AG04450 (cell line): ENCODE measurements at places on chromosomes 6 and 20.
A peak's percentile ranks its signal among the peaks of the same experiment; 100 is the strongest.

DNA sequence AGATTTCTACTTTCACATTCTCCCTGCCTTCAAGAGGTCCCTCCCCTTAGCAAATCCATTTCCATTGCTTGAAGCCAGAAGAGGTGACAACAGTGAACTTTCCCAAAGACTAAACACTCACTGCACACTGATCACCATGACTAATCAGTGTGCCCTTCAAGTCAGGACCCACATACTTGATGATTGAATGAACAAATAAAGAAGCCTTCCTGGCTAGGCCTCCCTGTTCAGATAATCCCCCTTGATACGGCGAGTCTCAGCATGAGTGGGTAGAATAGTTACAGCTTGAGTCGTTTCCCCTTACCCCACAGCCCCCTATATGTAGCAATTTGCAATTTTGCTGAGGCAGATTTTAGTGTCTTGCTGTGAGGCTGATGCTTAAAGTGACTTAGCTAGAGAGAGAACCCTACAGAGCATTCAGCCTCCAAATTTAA is 102.2 kb downstream of the UNC5CL start:
- DNase-seq = peak; percentile 60

DNA sequence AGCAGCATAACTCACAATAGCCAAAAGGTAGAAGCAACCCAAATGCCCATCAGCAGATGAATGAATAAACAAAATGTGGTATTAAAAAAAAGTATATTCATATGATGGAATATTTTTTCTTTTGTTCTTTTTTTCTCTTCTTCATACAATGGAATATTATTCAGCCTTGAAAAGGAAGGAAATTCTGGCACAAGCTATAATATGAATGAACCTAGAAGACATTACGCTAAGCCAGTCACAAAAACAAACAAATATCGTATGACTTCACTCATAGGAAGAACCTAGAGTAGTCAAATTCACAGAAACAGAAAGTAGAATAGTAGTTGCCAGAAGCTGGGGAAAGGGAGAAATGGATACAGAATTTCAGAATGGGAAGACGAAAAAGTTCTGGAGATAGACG is 63.7 kb downstream of the RBL1 start:
- no peak for DNase-seq

- DNase-seq = no peak
Measured at GRCh38 chr20:9068841-9069663, at the start of gene PLCB4. PLCB4 (plus strand) TSS chr20:9069087; CDS start chr20:9307815, 238,728 bp downstream.

GRCh38 chr6:132569170-132569569 is 952 bp upstream of the TAAR6 start:
- no peak for DNase-seq

DNA sequence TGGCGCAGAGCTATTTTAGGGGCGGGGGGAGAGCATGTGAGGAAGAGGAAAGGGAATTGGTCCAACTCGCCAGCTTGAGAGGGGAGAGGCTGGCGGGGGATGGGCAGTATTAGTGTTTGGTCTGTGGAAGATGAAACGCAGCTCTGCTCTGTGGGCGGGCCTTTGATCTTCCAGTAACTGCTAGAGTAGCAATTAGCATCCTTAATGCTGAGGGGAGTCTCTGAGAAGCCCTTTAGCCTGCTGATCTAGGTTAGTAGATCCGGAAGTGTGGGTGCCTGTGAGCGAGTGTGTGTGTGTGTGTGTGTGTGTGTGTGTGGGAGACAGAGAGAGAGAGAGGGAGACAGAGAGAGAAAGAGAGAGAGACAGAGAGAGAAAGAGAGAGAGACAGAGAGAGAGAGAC is 117.2 kb upstream of the BACH2 start:
- no peak for DNase-seq

DNA sequence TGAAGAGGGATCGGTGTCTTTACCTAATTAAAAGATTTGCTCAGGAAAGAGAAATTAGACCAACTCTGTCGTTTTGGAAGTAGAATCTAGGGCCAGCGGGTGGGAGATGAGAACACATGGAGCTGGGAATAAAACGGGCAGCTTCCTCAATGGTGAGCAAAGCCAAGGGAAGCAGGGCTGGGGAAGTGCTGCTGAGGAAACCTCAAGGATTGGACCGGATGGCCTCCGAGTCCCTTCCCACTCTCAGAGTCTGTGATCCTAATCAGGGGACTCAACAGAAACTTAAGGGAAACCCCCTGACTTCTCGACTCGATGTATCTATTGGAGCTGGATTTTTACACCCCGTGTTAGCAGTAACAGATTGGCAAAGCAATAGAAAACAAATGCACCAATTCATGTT is 10.8 kb downstream of the GCNT2 start:
- no peak for DNase-seq

GRCh38 chr20:40765814-40766480 is 76.9 kb upstream of the MAFB start:
- DNase-seq = no peak

GRCh38 chr6:98832284-98833056 is 1.9 kb upstream of the POU3F2 start:
- DNase-seq = peak; percentile 24

- no peak for DNase-seq
Measured at GRCh38 chr6:19994909-19995308, 157.7 kb downstream of the ID4 start.

DNA sequence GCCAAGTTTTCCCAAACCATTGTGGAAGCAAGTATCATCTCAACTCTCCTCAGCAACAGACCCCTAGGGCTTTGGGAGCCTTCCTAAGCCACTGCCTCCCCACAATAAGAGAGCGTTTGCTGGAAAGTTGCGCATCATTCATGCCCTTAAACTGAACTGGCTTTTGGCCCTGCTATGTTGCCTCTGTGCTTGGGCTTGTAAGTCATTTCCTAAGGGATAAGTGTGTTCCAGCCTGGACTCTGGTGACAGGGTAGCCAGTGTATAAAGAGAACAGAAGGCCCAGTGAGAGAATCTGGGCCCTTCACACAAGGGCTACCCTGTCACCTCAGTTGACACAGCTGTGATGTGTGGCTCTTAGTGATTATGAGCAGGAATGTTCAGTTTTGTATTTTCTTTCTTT is 77.8 kb downstream of the COL9A1 start:
- DNase-seq = no peak

DNA sequence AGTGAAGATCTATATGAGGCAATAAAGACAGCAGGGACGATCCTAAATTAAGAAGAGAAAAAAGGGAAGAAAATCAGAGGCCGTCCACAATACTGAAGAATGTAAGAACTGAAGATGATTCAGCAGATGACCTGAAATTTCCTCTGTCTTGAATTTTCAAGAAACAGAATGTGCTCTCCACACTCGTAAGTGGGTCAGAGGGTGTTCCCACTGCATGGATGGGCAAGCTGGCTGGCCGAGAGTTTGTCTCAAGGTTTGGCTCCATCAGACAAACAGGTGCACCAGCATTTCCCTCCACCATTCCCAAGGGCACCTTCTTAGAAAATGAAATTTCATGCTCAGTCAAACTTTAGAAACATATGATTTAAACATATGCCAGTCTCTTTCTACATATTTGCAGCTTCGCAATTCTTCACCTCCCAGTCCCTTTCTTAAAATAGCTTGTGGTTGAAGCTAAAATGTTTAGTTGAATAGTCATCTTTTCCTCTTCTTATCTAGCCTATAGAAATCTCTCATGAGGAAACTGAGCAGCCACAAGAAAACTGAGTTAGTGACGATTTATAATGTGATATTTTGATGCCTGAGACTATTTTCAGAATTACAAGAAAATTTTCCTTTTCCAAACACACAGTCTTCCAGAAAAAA is 576.4 kb downstream of the PRKN start:
- no peak for DNase-seq

DNA sequence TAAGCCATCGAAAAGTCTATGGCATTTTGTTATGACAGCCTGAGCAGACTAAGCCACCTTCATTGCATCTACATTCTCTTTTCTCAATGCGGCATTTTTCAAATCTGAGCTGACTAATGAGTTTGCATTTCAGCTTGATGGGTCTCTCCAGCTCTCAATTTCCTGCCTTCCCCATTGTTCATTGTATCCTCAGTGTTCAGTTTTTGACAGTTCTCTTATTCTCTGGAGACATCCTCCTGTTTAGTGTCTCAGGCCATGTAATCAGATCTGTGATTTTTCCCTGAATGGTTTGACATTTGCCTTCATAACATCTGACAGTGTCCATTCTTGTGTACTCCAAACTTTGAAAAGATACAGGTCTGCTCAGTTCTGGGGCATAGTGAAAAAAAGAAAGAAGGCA is 27.9 kb upstream of the MCM3 start:
- DNase-seq = no peak

DNA sequence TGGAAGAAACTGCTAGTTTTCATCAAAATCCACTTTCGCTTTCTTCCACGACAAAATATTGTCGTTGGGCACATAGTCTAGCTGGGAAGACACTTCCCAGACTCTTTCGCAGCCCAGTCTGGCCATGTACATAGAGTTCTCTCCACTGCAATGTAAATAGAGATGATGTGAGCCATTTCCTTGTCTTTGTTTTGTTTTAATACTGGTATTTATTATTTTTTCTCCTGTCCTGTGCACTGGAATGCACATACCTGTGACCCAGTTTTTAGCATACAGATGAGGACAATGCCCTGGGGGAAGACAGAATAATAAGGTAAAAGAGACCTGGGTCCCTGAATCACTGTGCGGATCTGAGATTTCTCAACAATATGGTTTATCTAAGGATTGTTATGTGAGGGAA is 149.5 kb upstream of the BMP5 start:
- DNase-seq = no peak

- DNase-seq = no peak
Measured at GRCh38 chr6:35960187-35960586, 39.3 kb upstream of the SRPK1 start.

- DNase-seq = no peak
Measured at GRCh38 chr6:115832786-115833185, 227.9 kb downstream of the FRK start.

DNA sequence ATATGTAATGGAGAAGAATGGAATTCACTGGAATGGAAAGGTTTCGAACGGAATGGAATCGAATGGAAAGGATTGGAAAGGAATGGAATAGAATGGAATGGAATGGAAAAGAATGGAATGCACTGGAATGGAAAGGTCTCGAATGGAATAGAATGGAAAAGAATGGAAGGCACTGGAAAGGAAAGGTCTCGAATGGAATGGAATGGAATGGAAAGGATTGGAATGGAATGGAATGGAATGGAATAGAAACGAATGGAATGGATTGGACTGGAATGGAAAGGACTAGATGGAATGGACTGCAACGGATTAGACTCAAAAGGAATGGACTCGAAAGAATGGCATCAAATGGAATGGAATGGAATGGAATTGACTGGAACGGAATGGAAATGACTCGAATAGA is 20.5 kb upstream of the DEFB115 start:
- no peak for DNase-seq

- DNase-seq = no peak
Measured at GRCh38 chr6:151096691-151097606, 142.8 kb upstream of the AKAP12 start.

- no peak for DNase-seq
Measured at GRCh38 chr6:117446861-117447260, 21.1 kb upstream of the ROS1 start.

DNA sequence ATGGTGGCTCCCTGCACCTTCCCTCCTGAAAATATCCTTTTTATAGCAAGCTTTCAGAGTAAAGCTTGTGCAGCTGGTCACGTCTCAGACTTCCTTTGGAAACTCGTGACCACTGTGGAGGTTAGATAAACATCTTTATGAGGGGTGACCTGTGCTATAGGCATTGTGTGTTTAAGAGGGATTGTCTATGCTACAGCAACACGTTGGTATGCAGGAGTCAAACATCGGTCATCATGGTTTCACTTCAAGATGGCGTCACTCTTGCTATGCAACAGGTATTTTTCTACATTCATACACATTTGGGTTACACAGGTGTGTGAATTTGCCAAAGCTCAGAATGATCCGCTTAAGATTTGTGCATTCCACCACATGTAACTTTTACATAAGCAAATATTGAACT is 14.6 kb upstream of the BLCAP start:
- no peak for DNase-seq

DNA sequence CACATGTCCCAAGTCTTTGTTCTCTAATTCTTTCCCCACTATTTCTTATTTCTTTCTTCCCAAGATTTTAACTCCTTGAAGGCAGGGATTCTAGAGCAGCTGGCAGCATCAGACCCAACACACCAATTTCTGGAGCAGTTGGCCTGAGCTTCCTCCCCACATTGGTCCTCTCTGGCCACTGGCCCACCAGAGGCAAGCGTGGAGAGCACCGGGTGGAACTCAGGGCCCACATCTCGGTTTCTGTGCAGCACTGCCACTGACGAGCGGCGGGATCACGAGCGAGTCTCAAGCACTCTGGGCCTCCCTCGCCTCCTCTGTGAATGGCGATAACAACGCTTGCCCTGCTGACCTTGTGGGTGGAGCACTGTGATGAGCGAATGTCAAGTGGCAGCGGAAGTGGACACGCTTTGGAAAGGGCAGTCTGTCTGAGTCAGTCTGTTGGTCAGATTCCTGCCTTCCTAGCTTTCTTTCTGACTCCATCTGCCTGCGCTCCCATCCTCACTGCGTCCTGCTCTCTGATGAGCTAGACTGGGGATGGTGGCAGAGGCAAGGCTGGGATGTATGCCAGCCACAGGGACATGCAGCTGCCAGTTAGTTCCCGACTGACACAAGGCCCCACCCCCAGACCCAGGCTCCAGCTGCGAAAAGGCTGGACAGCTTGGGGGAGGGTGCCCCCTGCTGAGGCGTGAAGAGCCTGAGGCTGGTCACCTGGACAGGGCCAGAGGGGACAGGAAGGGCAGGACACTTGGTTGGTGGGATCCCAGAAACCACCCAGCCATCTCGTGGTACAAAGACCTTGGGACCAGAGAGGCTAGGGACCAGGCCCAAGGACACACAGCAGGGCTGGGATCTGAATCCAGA is 4.5 kb upstream of the SPDEF start:
- DNase-seq = no peak

- DNase-seq = no peak
Measured at GRCh38 chr6:147389463-147389862, 119.0 kb upstream of the SAMD5 start.

- no peak for DNase-seq
Measured at GRCh38 chr6:1040393-1040792, 271.5 kb upstream of the FOXQ1 start.

DNA sequence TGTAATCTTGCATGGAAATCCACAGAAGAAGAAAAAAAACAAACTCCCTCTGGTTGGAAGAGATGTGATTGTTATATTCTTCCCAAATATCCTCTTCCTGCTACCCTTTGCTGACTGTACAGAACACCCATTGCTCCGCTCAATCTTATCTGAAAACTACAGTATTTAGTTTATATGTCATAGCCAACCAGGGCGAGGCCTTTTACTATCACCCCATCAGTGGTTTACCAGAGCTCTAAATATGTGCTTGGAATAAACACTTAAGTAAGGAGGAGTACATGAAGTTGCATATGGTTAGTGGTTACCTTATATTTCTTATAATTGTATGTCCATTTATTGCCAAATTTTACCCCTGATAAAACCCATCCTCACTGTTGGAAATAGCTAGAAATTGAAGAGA is 12.2 kb downstream of the PRL start:
- no peak for DNase-seq
